ENCODE measurements at places on chromosomes 1 and 21. TPM values are rescaled to one million over a fixed set of nuclear protein-coding genes. Genes with fewer than 3 reads are reported as not detected.

Gene FLG2
- not detected for total RNA-seq

Gene FAM151A
- not detected for total RNA-seq

Gene GBP7
- not detected for total RNA-seq

Gene GBP6
- not detected for total RNA-seq

Gene CAPN8
- total RNA-seq = not detected

Gene SLC1A7
- 0.99 TPM for total RNA-seq

Gene GJA9
- total RNA-seq = not detected

All from esophagus muscularis mucosa (tissue), 4 donors.